Fibroblast of villous mesenchyme (primary cell): ENCODE measurements at places on chromosomes 1 and 21.

- no peak for DNase-seq
Observed at GRCh38 chr1:204335533-204335932, 24.2 kb downstream of the PLEKHA6 start.

- DNase-seq = no peak
Observed at GRCh38 chr1:177383715-177384114, 213.0 kb downstream of the BRINP2 start.

GRCh38 chr1:29569971-29570634, 333.8 kb downstream of the PTPRU start:
- DNase-seq = peak; percentile 50

DNA sequence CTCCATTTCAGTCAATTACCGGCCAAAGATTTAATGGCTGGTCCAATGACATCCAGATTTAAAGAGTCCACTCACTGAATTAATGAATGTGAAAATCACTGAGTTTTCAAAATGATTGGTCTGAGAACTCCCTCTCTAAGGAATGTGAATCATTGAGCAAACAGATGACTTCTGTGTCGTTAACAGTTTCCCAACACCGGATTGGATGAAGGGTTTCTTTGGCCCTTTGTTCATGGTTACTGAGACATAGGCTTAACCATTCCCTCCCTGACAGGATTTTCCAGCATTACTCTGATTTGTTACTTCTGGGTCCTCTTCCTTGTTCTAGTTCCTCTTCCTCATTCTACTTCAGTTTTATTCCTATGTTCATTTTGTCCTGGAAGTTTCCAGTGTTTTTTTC, 1.5 kb upstream of the CLDN17 start:
- DNase-seq = no peak

DNA sequence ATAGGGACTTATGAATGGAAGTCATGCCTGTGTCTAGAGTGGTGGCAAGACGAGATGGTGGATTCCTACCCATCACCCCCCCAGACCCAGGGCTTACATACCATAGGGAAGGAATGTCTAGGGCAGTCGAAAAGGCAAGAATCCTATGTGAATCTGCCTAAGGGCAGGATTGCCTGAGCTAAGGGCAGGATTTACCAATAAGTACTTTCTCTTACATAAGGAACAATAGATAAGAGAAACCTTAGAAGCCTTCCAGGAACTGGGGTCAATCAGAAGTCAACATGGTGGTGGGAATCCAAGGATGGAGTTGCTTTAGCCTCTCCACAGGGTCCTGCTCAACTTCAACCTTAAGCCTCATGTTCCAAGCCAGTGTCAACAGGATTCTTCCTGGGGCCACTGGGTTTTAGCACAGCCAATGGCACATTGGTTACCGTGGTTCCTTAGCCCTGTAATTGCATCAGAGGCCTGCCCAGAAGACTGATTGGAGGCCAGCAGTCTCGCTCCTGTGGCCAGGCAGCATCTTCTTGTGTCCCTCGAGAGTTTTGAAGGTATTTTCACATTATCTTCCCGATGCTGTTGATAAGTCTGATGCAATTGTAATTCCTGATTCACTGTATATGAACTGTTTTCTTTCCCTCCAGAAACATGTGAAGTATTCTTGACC, 20.7 kb downstream of the BACE2 start:
- DNase-seq = no peak

- DNase-seq = peak; percentile 88
Observed at GRCh38 chr1:43529206-43529731, 1.4 kb upstream of the PTPRF start.

DNA sequence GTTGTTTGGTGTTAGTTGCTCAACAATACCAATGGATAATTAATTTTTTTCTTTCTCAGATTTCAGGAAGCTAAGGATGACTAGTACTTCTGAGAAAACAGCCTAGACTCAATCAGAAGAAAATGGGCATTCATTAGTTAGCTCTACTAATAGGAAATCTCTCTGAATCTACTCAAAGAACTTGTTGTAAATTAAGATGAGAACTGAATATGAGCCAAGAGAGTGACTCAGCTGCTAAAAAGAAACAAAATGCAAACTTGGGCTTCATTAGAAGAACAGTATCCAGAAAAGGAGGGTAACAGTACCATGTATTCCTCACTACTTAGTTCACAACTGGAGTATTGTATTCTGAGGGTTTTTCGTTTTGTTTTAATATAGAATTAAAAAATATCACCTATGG, 12.5 kb downstream of the FOXJ3 start:
- DNase-seq = peak; percentile 51

DNA sequence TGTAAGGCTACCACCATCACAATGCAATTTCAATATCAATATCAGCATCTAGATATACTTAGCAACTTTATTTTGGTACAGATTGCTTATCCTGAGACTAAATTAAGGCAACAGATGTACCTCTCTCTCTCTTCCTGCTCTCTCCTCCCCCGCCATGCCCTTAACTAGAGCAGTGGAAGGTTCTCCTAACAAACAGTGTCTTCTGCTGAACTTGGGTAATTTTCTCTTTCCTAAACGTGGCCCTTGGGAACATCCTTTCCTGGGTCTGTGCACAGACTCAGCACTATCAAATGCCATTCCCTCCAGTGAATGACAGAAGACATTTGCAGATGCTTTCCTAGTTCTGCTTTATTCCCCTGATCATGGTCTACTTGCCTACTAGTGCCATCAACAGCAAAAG, 85.6 kb upstream of the TTC39A start:
- DNase-seq = no peak

DNA sequence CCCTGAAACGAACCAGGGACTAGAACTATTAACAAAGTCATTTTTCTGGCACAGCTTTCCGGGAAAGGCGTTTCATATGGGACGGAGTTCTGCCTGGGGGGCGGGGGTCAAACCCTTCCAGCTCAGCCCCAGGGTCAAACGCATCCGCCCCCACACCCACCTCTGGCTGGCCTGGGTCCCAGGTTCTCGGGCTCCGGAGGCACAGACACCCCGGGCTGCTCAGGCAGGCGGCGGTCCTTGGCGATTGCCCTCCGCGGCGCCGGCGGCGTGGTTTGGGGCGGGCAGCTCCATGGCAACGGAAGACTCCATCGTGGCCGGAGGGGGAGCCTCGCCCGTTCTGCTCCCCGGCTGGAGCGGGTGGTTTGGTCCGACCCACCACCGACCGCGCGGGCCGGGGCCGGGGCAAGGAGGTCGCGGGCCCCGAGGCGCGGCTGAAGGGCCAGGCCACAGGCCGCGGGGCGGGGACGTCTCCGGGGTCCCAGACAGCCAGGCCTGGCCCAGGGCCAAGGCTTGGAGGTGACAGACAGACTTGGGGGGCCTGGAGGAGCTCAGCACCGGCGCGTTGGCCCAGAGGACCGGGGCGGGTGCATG, at the start of gene CFAP74:
Gene CFAP74, minus strand, starts transcription at position 246 of the 591 bp plus-strand sequence. CDS start 12,830 bp downstream, outside the sequence.
- DNase-seq = peak; percentile 42
